Tibial nerve (tissue), 4 donors: ENCODE measurements at places on chromosomes 3 and 15. TPM values are rescaled to one million over a fixed set of nuclear protein-coding genes. Genes with fewer than 3 reads are reported as not detected.
A peak's percentile ranks its signal among the peaks of the same experiment; 100 is the strongest.

PAK6 gene
- 0.84 TPM for total RNA-seq

KCNMB2 gene
- total RNA-seq: not detected

AMT gene
- total RNA-seq: 8.4 TPM

IDH3A gene
- 66.0 TPM for total RNA-seq

SLC30A4 gene
- total RNA-seq: 11.3 TPM

CNTN6 gene
- 0.20 TPM for total RNA-seq

ROBO1 gene
- 22.0 TPM for total RNA-seq

DNA sequence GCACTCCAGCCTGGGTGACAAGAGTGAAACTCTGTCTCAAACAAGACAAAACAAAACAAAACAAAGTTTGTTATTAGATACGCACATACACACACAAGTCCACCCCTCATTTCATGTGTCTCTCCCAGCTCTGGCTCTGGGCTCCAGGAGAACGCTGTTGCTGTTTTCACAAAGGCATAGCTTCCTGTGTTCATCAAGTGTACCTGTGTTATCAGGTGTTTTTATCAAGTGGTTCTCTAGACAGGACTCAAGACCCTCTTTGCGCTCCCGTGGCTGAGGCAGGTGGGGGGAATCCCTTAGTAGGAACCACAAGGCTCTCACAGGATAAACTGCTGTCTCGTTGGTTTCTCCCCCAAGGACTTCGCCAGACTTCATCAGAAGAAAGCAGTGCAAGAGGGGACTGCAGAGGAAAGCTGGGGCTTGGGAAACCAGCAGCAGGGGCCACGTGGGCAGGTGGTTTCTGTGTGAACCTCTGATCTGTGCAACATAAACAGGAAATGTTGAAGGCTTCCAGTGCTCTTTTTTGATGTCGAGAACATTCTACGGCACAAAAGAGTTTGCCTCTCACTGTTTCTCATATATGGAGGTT lies 6.9 kb upstream of the PPP1R2 start:
- H3K27me3 ChIP-seq: no peaks in the 10 kb centered on the region
- peaks cover 6% of the 10 kb centered on the region for H3K4me1 ChIP-seq
- no peak overlapping the region for H3K4me3 ChIP-seq
- H3K27ac ChIP-seq: no peak overlapping the region
- H3K36me3 ChIP-seq: no peaks in the 10 kb centered on the region

- no peak overlapping the region for H3K4me3 ChIP-seq
- H3K27ac ChIP-seq: no peak overlapping the region
Observed at GRCh38 chr3:158095814-158096704, 10.2 kb downstream of the SHOX2 start.

GRCh38 chr15:38226608-38227266 lies 25.9 kb upstream of the SPRED1 start:
- peak overlapping the region; percentile 16 for H3K27ac ChIP-seq
- no peak overlapping the region for H3K4me3 ChIP-seq
- no peaks in the 10 kb centered on the region for H3K4me1 ChIP-seq

DNA sequence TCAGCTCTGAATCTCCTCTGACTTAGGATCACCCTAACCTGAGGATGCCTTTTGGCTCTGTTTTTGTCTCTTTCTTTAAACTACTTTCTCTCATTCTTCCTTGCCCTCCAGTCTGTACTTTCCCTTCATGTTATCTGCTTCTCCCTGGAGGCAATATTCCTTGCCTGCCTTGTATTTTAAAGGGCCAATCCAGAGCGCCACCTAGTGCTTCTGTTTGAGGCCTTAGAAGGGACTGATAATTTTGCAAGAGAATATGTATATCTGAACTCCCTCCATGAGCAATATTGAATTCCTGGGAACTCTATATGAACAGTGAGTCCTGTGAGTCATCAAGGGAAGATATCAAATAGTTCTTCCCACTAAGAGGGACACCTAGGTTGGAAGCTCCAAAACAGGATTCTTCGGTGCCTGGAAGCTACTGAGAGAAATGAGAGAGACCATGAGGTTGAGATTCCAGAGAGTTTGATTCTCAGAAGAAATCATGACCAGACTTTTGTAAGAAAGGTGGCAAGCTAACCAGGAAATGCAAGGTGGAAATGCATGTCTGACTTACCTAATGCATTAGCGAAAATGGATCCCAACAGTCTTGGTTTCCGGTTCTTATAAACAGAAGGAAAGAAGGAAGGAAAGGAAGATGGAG lies 203.8 kb upstream of the CD96 start:
- DNase-seq: peak; percentile 15
- H3K4me3 ChIP-seq: no peak overlapping the region
- no peaks in the 10 kb centered on the region for H3K36me3 ChIP-seq
- H3K27ac ChIP-seq: no peak overlapping the region

GRCh38 chr3:194276768-194277103 lies 74.4 kb downstream of the CPN2 start:
- peak overlapping the region; percentile 73 for H3K27ac ChIP-seq
- no peaks in the 10 kb centered on the region for H3K27me3 ChIP-seq
- peaks cover 5% of the 10 kb centered on the region for H3K4me1 ChIP-seq

GRCh38 chr3:38497031-38497430 lies 891 bp downstream of the EXOG start:
- no peaks in the 10 kb centered on the region for H3K4me1 ChIP-seq
- no peak for DNase-seq
- no peak overlapping the region for H3K27ac ChIP-seq

GRCh38 chr3:10015461-10015904 lies 10.8 kb upstream of the FANCD2 start:
- H3K4me1 ChIP-seq: peaks cover 35% of the 10 kb centered on the region
- H3K36me3 ChIP-seq: peaks cover 2% of the 10 kb centered on the region
- no peak overlapping the region for H3K4me3 ChIP-seq
- peak; percentile 95 for DNase-seq
- H3K27ac ChIP-seq: peak overlapping the region; percentile 99
- no peaks in the 10 kb centered on the region for H3K27me3 ChIP-seq

DNA sequence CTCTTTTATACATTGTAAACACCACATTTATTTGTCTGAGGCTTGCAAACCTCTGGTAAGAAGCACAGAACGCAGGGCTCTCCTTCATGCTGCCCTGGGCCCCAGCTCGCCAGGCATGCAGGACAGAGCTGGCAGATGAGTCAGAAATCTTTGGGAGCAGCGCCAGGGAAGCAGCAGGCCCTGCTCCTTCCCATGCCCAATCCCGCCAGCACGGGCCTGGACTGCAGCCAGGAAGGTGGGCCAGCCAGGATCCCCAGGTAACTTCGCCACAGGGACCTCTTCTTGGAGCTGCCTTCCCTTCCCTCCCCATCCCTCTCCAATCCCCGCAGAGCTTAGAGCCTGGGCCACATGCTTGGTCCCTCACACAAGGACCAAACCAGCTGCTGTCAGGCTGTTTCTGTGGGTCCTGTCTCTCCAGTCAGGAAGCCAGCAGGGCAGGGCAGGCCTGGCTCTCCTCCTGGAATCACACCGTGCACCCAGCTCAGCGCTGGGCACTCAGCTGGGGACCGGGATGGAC lies 8.8 kb downstream of the STOML1 start:
- H3K27me3 ChIP-seq: no peaks in the 10 kb centered on the region
- H3K4me3 ChIP-seq: no peak overlapping the region
- H3K4me1 ChIP-seq: peaks cover 88% of the 10 kb centered on the region
- peak overlapping the region; percentile 81 for H3K27ac ChIP-seq
- H3K36me3 ChIP-seq: no peaks in the 10 kb centered on the region

DNA sequence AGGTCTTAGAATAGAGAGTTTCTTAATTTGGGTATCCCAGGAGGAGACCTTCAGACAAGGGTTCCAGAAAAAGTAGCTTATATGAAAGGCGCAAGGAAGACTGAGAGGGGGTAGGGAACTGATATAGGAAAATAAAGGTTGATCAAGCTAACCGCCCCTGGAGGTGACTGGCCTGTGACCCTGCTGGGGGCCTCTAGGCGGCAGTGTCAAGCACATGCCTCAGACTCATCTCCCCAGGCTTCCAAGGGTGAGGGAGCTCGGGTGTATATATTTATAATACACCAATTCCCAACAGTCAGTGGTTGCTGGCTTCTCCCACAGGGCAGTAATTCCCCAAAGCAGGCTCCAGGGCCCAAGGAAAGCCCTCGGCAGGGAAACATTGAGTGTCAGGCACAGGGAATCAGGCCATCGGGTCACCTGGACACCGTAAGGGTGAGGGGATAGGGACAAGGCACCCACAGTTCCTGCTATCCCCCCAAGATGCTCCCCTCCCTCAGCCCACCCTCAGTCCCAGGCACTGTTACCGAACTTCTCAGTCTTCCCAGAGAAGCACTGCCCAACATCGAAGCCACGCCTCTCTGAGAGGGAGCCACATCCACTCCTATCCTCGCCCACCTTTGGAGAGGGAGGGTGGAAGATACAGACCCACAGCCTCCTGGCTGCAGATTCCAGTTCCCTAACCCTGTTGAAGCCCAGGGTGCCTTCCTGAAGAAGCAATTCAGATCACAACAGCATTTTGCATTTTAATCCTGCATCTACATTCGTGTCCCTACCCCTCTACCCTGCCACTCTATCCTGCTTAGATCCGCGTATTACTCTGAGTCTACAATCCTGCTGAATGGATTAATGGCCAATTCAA lies 19.5 kb upstream of the CAV3 start:
- no peak for DNase-seq
- H3K4me3 ChIP-seq: no peak overlapping the region
- H3K27ac ChIP-seq: no peak overlapping the region
- no peaks in the 10 kb centered on the region for H3K4me1 ChIP-seq

- H3K27me3 ChIP-seq: no peaks in the 10 kb centered on the region
- no peak overlapping the region for H3K4me3 ChIP-seq
- H3K4me1 ChIP-seq: peaks cover 8% of the 10 kb centered on the region
- DNase-seq: no peak
Observed at GRCh38 chr15:87767516-87767915, 489.0 kb downstream of the NTRK3 start.

- H3K4me1 ChIP-seq: no peaks in the 10 kb centered on the region
- DNase-seq: no peak
- H3K4me3 ChIP-seq: no peak overlapping the region
- H3K27ac ChIP-seq: no peak overlapping the region
Observed at GRCh38 chr3:117547956-117548550, 838.5 kb downstream of the TUSC7 start.

DNA sequence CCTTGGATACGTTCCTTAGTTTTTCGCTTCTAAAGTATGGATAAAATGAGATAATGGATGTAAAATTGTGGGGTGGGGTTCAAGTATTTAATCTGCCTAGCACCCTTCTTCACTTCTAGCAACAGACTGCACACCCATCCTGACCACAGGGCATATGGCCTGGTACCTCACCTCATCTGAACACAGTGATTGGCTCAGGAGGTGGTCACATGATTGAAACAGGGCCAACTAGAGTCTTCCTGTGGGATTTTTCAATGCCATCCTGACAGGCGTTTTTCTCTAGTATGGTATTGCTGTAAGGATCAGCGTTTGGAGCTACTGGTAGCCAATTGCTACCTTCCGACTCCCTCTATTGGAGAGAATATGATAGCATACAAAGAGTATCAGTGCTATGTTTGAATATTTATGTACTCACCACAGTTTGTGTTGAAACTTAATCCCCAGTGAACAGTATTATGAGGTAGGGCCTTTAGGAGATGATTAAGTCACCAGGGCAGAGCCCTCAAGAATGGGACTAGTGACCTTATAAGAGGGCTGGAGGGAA lies 172.2 kb downstream of the PPM1L start:
- no peak overlapping the region for H3K4me3 ChIP-seq
- H3K27ac ChIP-seq: no peak overlapping the region
- no peaks in the 10 kb centered on the region for H3K27me3 ChIP-seq
- no peak for DNase-seq
